Activated naive CD4-positive, alpha-beta T cell (primary cell): ENCODE measurements at places on chromosomes 13 and 19.

DNA sequence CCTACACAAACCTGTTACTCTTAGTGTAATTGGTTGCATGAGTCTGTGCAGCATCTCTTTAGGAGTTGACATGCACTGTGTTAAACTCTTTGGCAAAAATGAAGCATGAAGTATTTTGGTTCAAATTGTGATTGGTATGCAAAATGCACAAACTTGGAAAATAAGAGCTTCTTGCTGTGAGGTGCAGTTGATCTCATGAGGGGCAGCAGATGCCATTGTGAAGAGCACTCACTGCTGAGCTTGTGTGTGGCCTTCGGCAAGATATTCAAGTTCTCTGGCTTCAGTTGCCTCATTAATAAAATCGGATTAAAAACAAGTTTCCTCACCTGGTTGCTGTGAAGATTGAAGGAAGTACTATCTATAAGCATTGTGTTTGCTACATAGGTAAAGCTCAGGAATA is 142.3 kb downstream of the KATNAL1 start:
- no peak for DNase-seq

DNA sequence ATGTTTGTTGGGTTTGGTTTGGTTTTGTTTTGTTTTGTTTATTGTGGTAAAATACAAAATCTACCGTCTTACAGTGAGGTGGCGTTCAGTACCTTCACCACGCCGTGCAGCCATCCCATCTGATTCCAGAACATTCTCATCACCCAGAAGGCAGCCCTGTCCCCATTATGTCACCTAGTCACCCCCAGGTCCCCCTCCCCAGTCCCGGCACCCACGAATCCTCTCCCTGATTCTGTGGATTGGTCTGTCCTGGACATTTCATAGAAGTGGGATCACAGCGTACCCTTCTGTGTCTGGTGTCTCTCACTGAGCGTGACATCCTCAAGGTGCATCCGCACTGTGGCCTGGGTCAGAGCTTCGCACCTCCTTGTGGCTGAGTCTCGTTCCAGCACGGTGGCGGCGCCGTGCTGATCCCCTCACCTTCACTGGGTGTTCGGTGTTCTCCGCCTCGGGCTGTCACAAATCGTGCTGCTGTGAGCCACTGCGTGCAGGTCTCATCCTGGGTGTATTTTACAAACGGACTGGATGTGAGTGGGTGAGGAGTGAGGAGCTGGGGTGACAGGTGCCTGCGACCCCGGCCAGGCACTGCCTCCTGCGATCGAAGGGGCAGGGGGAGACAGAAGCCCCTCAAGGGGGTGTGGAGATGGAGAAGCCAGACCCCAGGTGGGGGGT is 580 bp upstream of the TEKTIP1 start:
- no peak for DNase-seq

DNA sequence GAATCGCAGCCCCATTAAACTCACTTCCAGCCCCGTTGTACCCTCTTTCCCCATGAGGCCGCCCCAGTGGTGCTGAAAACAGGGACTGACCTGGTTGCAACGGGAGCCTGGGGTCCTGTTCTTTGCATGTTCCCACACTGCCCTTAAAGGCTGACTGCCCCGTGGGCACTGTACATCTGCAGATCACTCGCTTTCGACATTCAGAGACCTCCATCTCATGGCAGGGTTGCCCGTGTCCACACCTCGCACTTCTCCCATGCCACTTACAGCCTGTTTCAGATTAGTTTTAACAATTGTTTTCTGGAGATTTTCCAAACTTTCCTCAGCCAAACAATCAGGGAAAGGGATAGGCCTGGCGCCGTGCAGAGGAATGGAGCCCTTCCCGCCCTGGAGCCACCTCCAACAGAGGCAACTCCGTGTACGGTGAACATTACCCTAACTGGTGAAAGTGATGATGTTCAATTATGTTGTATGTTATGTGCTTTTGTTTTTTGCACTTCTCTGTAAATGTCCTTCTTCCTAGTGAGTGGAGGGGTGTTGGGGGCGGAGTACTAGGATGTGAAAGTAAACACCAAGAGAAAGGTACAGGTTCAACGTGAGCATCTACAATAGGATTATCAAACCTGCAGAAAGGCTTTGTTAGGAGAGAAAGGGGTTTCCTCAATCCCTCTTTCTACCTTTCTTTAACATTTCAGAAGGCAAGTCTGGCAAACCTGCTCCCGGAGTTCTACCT is 262.8 kb downstream of the FOXO1 start:
- DNase-seq = no peak

DNA sequence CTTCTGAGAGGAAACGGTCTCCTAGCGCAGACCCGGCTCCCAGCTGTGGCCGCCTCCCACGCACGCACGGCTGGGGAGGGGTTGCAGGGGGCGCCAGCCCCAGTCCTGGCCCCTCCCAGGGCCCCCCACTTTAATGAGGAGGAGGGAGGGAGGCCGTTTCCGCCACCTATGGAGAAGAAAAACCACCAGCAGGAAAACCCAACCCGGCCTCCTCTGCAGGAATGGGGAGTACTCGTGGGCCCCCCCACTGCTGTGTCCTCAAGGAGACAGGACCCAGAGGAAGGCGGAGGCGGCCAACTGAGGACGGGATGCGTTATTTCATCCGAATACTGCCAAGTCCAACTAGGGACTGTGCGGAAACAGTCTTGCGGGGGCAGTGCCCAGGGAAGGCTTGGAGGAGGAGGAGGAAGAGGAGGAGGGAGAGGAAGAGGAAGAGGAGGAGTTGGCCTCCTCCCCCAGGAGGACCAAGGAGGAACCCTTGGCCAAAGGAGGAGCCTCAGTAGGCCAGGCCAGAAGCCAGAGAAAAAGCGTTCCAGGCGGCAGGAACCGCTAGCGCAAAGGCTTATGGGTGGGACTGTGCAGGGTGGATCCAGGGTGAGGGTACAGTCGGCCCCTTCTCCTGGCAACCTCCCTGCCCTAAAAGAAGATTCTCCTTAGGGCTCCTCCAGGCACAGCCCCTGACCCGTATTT is 3.9 kb upstream of the SSBP4 start:
- DNase-seq = no peak

- DNase-seq = peak; percentile 19
Observed at GRCh38 chr19:15631817-15632216, 8.9 kb upstream of the CYP4F3 start.

GRCh38 chr13:113666329-113666670 is 719 bp upstream of the GRK1 start:
- DNase-seq = no peak

DNA sequence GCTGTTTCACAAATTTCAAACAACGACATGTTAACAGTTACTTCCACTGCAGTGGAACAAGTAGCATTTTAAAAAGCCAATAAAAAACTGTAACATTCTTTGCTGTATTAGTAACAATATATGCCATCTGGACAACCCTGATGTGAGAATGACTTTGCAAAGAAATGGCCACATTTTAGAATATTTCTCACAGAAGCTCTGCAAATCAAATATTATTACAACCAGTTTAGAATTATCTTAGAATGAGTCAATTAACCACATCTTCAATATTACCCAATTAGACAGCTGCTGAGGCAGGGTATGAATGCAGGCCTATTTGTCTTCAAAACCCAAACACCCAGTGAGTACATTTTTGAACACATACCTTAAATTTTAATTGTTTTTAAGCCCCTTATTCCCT is 3.2 kb downstream of the ZNF699 start:
- no peak for DNase-seq

GRCh38 chr19:58513213-58513693 is 1.5 kb upstream of the SLC27A5 start:
- DNase-seq = no peak

- no peak for DNase-seq
Observed at GRCh38 chr19:29247471-29247870, 34.5 kb upstream of the UQCRFS1 start.

- DNase-seq = no peak
Observed at GRCh38 chr19:42109896-42110295, 22.4 kb downstream of the POU2F2 start.

DNA sequence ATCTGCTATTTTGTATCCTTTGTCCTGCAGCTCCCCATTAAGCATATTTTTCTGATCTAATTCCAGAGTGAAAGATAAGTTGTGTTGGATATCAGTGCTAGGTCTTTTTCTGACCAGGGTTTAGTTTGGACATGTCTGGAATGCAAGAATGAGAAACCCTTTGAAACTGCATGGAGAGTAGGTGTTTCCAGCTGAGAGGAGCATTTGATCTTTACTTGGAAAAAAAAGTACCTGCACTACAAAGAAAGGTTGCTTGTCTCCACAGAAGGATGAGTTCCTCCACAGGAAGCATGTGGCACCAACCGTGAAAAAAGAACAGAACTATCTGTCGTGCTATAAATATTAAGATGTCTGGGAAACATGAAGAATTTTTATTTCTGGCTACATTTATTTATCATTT is 36.6 kb upstream of the MED4 start:
- no peak for DNase-seq

GRCh38 chr19:18591735-18592385 is 3.3 kb downstream of the REX1BD start:
- no peak for DNase-seq

DNA sequence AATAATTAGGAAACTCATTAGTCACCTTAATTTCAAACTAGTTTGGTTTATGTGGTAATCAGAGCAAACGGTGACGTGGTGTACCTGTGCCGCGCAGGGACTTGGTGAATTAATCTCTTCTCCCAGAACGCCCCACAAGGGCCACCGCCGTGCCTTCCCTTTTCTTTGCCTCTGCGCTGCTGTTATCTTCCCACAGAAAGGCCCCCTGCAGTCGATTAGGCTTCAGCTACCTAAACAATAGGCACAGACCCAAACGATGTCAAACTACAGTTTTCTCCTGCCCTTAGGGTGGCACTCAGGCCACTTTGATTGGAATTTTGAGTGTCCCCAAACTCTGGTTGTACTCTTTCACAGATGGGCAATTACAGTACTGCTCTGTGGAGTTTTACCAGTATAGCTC is 115.5 kb downstream of the GGACT start:
- no peak for DNase-seq

DNA sequence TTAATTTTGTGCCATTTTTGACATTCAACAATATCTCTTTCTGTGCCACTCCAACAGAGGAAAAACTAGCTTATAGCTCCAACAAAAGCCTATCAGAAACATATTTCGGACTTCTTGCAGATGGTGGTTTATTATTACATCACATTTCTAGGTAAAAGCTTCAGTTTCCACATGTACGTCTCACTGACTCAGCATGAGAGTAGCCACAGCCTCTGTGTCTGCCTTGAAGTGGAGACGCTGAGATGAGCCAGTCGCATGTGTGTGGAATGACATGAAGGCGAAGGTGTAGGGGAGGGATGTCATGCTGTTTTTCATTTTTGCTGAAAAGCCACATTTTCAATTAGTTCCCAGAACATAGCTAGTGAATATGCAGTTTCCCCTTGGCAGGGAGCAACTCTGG is 598.6 kb downstream of the EFNB2 start:
- no peak for DNase-seq

DNA sequence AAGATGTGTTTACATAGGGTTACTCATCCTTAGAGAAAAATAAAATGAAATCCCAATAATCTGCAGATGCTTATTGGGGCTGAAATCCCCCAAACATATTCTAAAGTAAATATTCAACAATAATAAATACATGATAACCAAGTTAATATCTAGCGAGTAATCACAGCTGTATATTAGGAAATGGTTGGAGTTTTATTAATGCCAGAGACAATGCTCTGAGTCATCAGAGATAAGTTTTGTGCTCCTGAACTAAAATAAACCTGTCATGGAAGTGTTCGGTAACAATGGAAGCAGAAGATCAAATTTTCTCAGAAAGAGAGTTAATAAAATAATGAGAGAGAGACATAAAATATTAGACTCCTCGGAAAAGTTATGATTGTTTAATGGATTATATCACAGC is 31.4 kb downstream of the FLT1 start:
- DNase-seq = no peak

DNA sequence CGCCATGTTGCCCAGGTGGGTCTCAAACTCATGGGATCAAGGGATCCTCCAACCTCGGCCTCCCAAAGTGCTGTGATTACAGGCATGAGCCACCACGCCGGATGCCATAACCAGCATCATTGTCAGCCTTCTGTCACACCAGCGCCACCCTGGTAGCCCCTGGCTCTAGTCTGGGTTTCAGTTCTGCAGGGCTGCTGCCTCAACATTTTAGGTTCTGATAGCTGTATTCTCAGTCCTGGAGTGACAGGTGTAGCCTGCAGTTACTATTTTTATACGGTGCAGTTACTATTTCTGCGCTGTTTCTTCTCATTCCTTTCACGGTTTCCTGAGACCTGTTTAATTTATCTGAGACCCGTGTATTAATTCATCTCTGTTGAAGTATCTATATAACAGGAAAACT is 57.1 kb downstream of the TRPM4 start:
- no peak for DNase-seq

DNA sequence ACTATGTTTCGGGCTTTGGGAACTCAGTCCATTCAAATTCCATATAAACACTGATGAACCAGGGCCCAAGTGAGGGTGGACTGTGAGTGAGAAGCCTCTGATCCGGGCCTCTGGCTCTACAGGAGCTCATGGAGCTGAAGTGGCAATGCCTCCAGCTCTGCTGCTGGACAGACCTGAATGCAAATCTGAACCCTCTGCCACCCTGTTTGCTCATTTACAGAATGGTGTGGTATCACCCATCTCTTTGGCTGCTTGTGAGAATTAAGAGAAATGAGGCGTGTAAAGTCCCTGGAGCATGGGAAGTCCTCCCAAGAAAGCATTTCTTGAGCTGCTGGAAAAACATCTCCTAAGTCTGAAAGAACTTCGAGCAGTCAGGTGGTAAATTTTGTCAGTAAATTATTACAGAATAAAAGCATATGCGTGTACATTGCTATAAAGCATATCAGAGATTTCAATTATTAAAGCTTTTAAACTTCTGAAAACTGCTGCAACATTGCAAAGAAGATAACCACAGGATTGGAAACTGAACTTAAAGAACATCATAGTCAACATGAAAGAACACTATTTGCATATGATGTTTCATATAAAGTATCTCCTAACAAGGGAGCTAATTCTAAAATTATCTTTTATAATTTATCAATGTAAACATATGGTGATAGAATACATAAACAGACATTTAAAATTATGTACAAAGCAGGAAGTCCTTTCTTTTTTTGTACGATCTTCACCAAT is 369.0 kb downstream of the UQCRFS1 start:
- DNase-seq = no peak

- DNase-seq = no peak
Observed at GRCh38 chr13:77696006-77696878, 1.2 kb upstream of the SLAIN1 start.

DNA sequence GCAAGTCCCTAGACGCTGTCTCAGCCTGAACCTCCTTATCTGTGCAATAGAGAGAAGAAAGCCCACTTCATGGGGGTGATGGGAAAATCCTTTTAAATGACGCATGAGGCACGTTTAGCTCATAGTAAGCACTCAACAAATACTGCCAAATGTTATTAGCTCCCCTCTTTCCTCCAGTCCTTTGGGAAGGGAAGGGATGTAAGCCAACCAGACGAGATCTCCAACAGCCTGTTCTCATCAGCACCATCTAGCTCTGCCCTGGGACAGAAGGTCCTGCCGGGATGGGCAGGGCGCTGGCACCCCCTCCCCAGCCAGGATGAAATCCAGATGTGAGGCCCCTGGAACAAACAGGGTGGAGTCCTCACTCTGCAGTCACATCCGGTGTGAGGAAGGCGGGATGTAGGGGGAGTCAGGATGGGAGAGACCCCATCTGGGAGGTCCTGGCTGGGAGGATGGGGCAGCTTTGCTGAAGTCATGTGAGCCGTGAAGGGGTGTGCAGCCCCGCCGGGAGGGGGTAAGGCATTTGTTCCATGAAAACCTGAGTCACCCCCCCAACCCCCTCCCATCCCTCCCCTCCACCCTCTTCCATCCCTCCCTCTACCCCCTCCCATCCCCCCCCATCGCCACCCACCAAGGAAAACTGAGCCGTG is 4.6 kb downstream of the S1PR2 start:
- DNase-seq = no peak

- DNase-seq = no peak
Observed at GRCh38 chr13:29582171-29582570, 13.3 kb downstream of the SLC7A1 start.
